Astrocyte (in vitro differentiated cells and primary cell): ENCODE measurements at places on chromosomes 1 and 21. TPM values are rescaled to one million over a fixed set of nuclear protein-coding genes. Genes with fewer than 3 reads are reported as not detected.

PHGDH gene
- total RNA-seq = 371 and 509 TPM in 2 replicates

HMCN1 gene
- total RNA-seq = 19.7 and 29.6 TPM in 2 replicates

PPP2R5A gene
- 13.2 and 14.6 TPM in 2 replicates for total RNA-seq

SLAMF8 gene
- total RNA-seq = 1.7 and 3.6 TPM in 2 replicates

CLEC20A gene
- not detected in 2 replicates for total RNA-seq

GJA5 gene
- 0.27 and 0.36 TPM in 2 replicates for total RNA-seq

CFAP141 gene
- not detected in 2 replicates for total RNA-seq

SLC45A1 gene
- total RNA-seq = 0.95 and 1.0 TPM in 2 replicates

DNA sequence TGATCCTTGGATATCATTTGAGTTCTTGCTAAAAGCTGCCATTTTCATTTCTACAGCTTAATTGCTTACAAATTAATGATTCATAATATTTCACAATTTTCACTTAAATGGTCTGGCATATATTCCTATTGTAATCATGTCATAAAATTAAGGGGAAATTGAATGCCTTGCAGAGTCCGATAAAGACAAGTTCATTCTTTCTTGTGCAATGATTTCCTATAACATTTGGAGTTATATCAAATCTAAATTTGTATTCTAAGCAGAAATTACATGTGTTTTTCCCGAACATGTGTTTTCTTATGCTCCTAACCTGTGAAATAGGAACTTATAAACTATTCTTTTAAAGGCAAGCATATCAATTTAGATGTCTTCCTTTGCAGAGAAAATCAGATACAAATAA lies 118.3 kb upstream of the CYYR1 start:
- H3K36me3 ChIP-seq = no peaks in the 10 kb centered on the region
- no peaks in the 10 kb centered on the region for H3K27me3 ChIP-seq
- H3K4me1 ChIP-seq = no peaks in the 10 kb centered on the region
- H3K4me3 ChIP-seq = no peak overlapping the region
- no peak overlapping the region for H3K27ac ChIP-seq

DNA sequence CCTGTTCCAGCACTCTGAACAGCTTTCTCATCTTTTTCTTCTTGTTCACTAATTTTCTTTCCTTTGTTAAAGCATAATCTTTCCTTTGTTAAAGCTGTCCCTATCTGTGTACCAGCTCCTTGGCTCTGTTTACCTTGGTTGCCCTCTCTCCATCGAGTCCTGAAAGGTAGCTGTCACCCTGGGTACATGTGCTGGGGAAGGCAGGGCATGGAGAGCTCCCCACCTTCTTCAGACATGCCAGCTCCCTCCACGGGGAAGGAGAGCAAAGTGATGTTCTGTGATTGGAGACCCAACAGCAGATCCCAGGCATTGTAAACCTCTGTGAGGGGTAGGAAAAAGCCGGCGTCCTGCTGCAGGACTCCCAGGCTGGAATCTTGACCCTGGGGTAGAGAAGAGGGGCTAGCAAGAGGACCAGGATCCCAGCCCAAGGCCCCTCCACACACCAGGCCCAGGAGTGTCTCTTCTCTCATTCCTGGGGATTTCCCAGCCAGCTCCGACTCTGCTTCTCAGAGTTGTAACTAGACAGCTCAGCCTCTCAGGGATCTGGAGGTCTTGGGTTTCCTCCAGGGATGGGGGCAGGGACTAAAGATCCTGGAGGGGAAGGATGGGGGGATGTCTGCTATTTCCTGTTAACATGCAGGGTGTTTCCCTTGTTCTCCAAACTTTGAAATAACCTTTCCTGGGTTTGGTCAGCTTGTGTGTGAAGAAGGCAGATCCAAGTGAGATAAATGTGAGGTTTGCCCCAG lies 34.4 kb downstream of the TMCC2 start:
- H3K4me1 ChIP-seq = peaks cover 36% of the 10 kb centered on the region
- H3K4me3 ChIP-seq = no peak overlapping the region
- H3K27ac ChIP-seq = peak overlapping the region; percentile 43

- H3K36me3 ChIP-seq = no peaks in the 10 kb centered on the region
- H3K27me3 ChIP-seq = no peaks in the 10 kb centered on the region
- no peak overlapping the region for H3K4me3 ChIP-seq
- no peak overlapping the region for H3K27ac ChIP-seq
- no peaks in the 10 kb centered on the region for H3K4me1 ChIP-seq
Observed at GRCh38 chr1:168405906-168406549, 125.4 kb downstream of the TBX19 start.

DNA sequence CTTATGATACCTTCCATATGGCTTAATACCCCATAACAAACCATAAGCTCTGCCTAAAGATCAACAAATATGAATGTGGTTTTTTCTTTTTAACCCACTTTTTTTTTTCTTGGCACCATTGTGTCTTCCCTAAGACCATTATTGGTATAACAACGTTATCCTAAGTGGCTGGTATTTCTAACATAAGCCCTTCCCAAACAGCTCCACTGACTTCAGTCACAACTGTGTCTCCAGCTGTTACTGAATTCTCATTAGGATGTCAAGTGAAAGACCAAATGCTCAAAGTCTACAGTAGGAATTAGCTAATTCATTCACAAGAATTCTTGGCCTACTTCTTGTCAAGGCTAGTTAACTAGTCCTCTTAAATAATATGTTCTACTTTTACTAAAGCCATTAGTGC lies 4.2 kb upstream of the RXRG start:
- H3K36me3 ChIP-seq = no peaks in the 10 kb centered on the region
- H3K4me3 ChIP-seq = no peak overlapping the region
- H3K27ac ChIP-seq = no peak overlapping the region
- no peaks in the 10 kb centered on the region for H3K4me1 ChIP-seq

- no peak overlapping the region for H3K4me3 ChIP-seq
- H3K36me3 ChIP-seq = no peaks in the 10 kb centered on the region
- peaks cover 16% of the 10 kb centered on the region for H3K27me3 ChIP-seq
- H3K4me1 ChIP-seq = no peaks in the 10 kb centered on the region
- H3K27ac ChIP-seq = no peak overlapping the region
Observed at GRCh38 chr1:158121604-158122254, 59.0 kb upstream of the CD1D start.

- no peak overlapping the region for H3K27ac ChIP-seq
- H3K27me3 ChIP-seq = no peaks in the 10 kb centered on the region
- H3K4me3 ChIP-seq = no peak overlapping the region
- DNase-seq = peak; percentile 85
- no peaks in the 10 kb centered on the region for H3K36me3 ChIP-seq
Observed at GRCh38 chr1:89041119-89041641, 18.5 kb upstream of the GBP3 start.

DNA sequence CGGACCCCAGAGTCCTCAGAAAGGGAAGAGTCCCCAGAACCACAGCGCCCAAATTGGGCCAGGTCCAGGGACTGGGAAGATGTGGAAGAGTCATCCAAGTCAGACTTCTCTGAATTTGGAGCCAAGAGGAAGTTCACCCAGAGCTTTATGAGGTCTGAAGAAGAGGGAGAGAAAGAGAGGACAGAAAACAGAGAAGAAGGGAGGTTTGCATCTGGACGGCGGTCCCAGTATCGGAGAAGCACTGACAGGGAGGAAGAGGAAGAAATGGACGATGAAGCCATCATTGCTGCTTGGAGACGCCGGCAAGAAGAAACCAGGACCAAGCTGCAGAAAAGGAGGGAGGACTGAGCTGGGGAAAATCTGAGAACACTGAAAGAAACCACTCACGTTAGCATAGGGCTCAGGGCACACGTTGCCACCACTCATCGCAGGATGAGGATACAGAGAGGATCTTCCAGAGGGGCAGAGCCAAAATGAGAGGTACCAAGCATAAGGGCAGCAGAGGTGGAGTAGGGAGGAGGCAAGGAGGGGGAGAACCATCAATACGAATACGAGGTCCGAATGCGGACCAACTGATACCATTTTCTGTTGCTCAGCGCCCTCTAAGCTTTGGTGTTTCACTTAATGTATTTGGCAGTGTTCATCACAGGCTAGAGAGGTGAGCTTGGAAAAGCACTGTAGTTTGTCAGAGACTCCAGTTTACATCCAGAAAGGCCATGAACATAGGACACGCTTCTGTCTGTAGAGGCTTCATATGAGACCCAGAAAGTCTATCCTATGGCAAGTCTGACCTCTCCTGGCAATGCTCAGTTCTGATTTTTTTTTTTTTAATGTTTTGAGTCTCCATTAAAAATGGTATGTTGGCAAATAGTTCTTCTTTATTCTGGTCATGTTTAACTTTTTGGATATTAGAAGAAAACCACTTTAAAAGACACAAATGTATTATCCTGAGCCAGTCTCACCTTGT lies 34.7 kb downstream of the STYXL2 start:
- H3K4me1 ChIP-seq = no peaks in the 10 kb centered on the region
- no peak overlapping the region for H3K4me3 ChIP-seq
- peaks cover 24% of the 10 kb centered on the region for H3K27me3 ChIP-seq
- no peaks in the 10 kb centered on the region for H3K36me3 ChIP-seq
- no peak overlapping the region for H3K27ac ChIP-seq
- no peak for DNase-seq

DNA sequence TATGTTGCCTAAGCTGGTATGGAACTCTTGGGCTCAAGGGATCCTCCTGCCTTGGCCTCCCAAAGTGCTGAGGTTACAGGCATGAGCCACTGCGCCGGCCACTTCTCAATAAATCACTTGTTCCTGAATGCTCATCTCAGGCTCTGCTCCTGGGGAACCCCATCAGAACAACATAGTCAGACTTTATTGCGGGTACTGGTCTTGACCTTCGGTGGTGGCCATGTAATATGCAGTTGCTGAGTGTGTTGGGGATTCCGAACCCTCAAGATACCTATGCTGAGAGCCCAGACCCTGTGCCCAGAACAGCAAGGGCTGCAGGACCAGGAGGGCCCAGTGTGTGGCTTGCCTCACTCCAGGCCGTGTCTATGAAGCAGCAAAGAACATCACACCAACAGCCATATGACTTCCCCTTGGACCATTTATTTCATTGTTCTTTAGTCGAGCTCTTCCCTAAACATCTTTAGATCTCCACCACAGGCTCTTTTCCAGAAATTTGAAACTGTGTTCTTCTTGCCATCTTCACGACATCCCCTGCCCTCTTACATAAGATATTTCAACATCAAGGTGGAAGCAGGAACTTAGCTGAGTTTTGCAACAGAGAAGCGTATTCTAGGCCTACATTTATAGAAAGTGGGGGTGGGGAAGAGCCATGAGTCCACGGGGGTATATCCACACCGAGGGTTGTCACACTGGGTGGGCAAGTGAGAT lies 12.7 kb upstream of the SDHB start:
- H3K36me3 ChIP-seq = no peaks in the 10 kb centered on the region
- no peak overlapping the region for H3K27ac ChIP-seq
- no peak overlapping the region for H3K4me3 ChIP-seq
- H3K27me3 ChIP-seq = no peaks in the 10 kb centered on the region
- peaks cover 8% of the 10 kb centered on the region for H3K4me1 ChIP-seq

DNA sequence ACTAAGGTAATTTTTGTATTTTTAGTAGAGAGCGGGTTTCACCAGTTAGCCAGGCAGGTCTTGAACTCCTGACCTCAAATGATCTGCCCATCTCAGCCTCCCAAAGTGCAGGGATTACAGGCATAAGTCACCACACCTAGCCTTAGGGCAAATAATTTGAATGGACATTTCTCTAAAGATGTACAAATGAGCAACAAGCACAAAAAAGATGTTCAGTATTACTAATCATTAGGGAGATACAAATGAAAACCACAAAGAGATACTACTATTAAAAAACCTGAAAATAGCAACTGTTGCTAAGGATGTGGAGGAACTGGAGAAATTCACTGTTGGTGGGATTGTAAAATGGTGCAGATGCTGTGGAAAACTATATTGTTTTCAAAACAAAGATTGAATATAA lies 79.1 kb downstream of the GABPA start:
- H3K27me3 ChIP-seq = no peaks in the 10 kb centered on the region
- H3K4me1 ChIP-seq = no peaks in the 10 kb centered on the region
- H3K4me3 ChIP-seq = no peak overlapping the region
- no peak for DNase-seq
- H3K27ac ChIP-seq = no peak overlapping the region
- no peaks in the 10 kb centered on the region for H3K36me3 ChIP-seq
